ENCODE measurements at places on chromosomes 4 and X.
A peak's percentile ranks its signal among the peaks of the same experiment; 100 is the strongest.

DNA sequence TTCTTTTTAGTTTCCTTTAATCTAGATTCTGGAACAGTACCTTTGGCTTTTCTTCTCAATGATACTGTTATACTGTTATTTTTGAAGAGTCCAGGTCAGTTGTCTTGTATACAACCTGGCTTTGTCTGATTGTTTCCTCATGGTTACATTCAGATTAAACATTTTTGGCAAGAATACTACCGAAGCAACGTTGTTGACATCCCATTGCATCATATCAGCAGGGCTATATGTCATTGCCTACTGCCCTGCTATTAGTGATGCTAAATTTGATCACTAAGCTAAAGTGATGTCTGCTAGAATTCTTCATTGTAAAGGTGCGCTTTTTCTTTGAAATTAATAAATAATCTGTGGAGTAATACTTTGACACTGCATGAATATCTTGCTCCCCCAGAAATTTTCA, 5.8 kb upstream of the ATP1B4 start:
- DNase-seq: no peak

DNA sequence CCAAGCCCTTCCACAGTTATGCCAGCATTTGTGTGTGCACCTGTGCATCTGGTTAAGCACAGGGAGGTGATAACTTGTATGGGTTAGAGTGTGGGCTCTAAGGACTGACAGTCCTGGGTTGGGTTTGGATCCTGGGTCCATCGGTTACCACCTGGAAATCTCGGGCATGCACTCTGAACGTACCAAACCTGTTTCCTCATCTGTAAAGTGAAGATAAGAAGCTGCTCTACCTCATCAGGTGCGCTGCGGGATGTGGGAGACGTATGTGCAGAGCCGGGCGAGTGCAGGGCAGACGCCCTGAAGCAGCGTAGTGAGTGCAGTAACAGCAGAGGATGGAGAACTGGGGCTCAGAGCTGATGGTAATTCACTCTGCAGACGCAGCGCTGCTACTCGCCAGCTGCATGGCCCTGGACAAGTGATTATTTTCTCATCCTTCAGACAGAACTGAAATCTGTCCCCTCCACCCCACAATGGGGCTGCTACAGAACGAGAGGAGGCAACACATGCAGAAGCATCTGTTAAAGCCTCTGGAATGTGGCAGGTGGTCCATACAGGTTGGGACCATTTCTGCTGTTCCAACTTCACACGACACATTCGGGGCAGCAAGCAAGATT, 64.4 kb downstream of the HADH start:
- DNase-seq: no peak

DNA sequence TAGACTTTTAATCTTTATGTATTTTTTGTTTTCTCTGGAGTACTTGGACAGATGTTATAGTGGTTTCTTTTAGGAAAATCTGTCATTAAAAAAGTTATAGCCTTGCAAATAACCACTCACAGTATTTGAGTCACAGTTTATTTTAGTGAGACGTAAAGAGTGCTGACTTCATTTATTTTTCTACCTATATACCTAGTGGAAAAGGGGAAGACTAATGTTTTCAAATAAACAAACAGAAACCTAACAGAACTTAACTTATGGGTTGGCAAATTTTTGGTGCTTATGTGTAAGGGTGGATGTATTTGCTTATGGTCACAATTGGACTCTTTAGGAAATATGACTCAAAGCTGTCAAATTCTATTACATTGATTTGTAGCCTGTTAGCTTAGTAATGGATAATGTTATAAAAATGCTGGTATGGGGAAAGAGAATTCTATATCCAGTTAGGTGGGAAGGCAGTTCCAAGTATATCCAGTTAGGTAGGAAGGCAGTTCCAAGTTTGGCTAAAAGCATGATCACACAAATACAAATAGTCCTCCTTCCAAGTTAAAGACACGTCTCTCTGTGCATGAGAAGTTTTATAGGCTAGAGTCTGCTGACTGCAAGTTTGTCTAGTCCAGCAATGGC, 61.9 kb downstream of the SLC9A6 start:
- no peak for DNase-seq

- no peak for DNase-seq
Measured at GRCh38 chrX:119072744-119073143, at the start of gene CT47C1. TSS of gene CT47C1 (plus strand) at chrX:119072993. CDS start at chrX:119073226, 233 bp downstream.

- DNase-seq: no peak
Measured at GRCh38 chr4:113738251-113738650, 23.3 kb downstream of the CAMK2D start.

- no peak for DNase-seq
Measured at GRCh38 chrX:150360331-150360730, 2.8 kb upstream of the MAMLD1 start.

DNA sequence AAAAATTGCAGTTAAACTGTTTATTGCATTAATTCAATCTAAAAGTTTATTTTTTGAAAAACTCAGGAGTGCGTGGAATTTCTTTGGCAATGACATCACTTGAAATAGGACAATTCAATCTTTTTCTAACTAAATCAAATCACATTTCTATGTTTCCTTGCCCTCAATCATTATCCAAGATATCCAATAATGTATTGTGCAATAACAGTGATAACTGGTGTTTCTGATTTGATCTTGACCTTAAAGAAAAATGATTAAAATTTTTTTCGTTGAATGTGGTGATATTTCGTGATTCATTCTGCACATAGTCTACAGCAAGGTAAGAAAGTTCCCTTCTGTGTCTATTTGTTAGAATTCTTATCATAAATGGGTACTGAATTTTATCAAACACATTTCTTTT, 163.2 kb downstream of the SPCS3 start:
- DNase-seq: no peak

DNA sequence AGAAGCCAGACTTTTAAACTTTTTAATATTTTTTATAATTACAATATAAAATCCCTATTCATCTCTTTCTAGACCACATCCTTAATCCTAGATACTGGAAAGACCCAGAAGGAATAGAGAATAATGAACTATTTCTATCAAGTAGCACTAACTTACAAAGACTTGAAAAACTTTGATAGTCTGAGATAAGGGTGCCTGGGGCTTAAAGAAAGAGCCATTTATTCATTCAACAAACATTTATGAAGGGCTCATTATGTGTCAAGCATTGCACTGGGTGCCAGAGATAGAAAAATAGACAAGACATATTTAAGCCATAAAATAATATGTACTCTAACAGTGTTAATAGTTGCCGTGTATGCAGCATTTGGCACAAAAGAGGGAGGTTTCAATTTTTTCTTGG, 178.0 kb upstream of the EMCN start:
- DNase-seq: no peak

DNA sequence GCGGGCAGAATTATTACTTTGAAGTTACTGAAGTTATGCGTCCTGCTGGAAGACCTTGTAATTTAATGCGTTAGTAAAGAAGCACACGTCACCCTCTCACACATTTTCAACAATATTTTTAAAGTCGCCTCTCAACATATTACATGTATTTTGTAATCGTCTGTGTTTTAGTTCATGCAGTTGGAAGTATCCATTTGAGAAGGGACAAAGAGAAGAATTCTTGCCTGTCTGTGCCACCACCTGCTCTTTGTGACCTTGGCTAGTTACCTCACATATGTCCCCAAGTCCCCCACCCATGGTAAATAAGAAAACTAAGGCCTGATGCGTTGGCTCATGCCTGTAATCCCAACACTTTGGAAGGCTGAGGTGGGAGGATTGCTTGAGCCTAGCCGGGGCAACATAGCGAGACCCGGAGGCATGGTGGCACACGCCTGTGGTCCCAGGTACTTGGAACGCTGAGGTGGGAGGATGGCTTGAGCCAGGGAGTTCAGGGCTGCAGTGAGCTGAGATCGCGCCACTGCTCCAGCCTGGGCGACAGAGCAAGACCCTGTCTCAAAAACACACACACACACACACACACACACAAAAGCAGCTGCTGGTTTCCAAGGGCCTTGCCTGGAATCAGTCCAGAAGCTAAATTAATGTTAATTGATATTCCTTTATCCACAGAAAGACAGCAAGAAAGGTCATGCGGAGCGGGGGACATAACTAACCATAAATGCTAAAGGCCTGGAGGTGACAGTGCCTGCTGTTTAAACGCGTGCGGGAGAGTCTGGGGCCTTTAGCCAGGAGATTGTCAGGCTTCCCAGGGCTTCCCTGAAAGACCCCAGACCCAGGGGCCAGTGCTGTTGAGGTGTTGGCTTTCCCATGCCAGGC, 811 bp downstream of the TMEM187 start:
- no peak for DNase-seq

GRCh38 chr4:60039908-60040307, 1160.2 kb upstream of the ADGRL3 start:
- no peak for DNase-seq

- no peak for DNase-seq
Measured at GRCh38 chr4:152308951-152309350, 226.9 kb downstream of the FBXW7 start.

- no peak for DNase-seq
Measured at GRCh38 chrX:40755291-40756249, 20.2 kb upstream of the MED14 start.

- DNase-seq: peak; percentile 29
Measured at GRCh38 chr4:182280436-182281111, 37.4 kb downstream of the TENM3 start.

GRCh38 chr4:113288696-113289095, 239.2 kb downstream of the ANK2 start:
- no peak for DNase-seq

- DNase-seq: no peak
Measured at GRCh38 chr4:18869166-18869565, 847.6 kb upstream of the LCORL start.

GRCh38 chr4:185502386-185502785, 30.9 kb upstream of the CCDC110 start:
- DNase-seq: no peak

DNA sequence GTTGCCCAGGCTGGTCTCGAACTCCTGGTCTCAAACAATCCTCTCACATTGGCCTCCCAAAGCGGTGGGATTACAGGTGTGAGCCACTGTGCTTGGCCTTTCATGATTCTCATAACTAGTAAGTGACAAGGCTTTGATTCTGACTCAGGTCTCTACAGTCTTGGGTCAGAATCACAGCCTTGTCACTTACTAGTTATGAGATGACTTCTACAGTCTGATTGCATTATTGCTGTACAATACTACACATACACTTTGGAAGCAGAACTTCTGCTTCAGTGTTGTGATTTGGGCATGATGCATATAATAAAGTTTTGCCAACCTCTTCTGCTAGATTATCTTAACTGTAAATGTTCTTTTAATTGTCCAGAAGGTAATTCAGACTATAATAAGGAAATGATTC, 123.3 kb downstream of the KDM6A start:
- no peak for DNase-seq

DNA sequence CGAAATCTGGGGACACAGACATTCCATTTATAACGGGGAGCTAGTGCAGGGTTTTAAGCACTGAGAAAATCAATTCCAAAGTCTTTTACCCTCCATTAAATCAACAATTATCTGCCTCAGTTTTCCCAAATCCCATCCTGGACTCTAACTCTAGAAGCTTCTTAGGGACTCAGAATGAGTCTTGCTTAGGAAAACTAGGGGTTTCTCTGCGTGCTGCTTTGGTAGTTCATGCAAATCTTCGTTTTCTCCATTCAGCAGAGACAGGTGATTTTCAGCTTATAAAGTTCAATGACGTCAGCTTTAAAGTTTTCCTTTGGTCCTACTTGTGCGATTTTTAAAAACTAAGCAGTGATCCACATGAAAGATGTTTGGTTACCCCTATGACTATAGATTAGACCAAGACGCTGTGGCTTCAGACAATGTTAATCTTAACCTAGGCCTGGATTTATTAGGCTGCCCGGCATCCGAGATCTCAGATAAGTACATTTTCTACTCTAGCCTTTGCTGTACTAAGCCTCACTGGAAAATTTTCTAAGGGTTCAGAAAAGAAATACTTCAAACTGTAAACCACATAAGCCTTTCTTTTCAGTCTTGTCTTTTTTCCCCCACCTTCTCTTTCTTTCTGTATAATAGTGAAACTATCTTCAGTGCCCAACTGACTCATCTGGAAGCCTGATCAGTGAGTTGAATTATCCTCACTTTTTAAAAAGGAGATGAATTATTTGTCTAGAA, 121.4 kb upstream of the GATB start:
- DNase-seq: no peak

DNA sequence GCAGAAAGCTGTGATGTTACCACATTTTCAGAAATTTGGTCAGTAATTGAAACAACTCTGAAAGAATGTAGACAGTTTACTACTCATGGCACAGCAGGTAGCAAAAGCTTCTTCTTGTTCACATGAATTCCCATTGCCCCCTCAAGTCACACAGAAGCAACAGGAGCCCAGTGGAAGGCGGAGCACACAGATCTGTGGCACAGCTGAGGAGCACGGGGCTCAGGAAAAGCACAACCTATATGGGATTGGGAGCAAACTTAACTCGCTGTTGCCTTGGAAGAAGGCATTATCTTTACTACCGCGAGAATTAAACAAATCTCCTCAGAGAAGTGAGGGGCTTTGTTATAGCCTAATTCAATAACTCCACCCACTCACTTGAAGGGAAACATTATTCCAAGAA, 358.5 kb downstream of the SPOCK3 start:
- DNase-seq: no peak

DNA sequence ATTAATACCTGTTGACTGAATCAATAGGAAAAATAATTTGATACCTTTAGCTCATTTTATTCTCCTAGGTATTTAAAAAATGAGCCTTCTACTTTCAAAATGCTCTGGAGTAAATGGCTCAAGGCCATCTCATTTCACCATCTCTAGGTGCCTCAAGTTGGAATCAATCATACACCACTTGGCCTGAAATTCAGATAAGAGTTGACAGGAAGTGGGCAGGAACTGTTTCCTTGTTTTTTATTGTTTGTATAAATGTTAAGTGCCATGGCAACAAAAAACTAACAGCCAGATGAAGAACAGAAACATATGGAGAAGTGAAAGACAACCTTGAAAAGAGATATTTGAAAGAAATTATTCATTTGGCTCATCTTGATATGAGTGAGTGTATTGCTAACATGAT, 12.4 kb downstream of the LIMCH1 start:
- DNase-seq: no peak

DNA sequence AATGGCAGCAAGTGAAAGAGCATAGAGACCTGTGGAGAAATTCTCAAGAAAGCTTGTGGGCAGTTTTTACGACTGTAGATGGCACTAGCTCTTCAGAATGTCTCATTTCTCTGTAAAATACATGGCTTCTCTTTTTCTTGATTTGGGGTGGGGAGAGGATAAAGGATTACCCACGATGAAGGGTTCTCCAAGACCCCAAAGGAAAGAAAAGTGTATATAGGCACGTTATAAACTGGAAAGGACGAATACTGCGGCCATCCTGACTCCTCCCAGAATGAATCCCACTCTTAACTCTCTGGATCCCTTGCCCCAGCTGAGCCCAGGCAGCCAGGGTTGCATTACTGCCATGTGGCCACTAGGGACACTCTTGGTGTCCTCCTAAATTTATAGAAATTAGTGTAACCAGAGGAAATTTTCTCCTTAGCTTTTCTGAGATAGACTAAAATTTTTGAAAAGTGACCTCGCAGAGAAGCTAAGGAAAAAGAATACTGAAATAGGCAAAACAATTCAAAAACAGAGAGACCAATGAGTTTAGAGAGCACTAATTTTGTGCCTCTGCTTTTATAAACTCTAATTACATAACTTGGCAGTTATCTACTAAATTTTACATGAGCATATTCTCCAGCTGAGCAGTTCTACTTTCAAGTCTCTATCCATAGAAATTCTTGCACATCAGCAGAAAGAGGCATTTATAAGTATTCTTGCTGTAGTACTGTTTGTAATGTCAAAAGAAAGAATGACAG, 37.8 kb upstream of the PCDH19 start:
- no peak for DNase-seq

GRCh38 chrX:113743069-113743468, 840.8 kb upstream of the HTR2C start:
- no peak for DNase-seq

All from DMS79 (cell line).